Suprapubic skin (tissue), 4 donors: ENCODE measurements at places on chromosomes 1 and 21.

- no peak for DNase-seq
Measured at GRCh38 chr21:40291560-40291959, 424.3 kb downstream of the PCP4 start.

GRCh38 chr1:237737938-237738610 is 152.6 kb downstream of the ZP4 start:
- DNase-seq = no peak

DNA sequence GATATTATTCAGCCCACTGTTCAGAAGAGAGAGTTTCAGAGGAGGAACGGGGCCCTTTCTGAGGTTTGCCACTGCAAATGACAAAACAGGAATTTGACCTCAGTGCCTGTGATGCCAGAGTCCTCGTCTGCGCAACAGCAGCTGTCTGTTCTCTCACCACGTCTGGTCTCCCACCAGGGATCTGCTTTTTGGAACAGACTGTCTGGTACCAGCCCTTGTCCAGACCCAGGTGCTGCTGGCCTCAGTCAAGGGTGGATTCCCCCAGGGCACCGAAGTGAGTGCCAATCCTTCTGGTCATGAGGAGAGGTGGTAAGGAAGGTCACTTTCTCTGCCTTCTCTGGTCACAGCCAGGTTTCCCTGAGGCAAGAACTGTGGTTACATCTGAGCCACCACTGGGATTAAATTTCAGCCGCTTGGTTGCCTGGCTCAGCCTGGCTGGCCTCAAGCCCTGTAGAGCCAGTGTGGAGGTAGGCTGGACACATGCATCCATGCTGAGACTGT is 2.3 kb upstream of the BCAN start:
- DNase-seq = no peak

- DNase-seq = no peak
Measured at GRCh38 chr1:226736001-226736907, 2.8 kb downstream of the ITPKB start.

DNA sequence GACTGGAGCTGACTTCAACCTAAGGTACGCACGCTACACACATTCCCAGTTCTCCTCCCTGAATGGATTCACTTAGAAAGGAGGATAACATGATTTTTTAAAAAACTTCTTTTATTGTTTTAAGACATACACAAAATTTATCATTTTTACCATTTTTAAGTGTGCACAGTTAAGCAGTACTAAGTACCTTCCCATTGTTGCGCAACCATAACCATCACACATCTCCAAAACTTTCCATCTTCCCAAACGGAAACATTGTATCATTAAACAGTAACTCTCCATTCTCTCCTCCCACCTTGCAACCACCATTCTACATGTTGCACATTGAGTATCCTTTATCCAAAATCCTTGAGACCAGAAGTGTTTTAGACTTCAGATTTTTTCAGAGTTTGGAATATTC is 36.2 kb upstream of the SEC16B start:
- DNase-seq = no peak

DNA sequence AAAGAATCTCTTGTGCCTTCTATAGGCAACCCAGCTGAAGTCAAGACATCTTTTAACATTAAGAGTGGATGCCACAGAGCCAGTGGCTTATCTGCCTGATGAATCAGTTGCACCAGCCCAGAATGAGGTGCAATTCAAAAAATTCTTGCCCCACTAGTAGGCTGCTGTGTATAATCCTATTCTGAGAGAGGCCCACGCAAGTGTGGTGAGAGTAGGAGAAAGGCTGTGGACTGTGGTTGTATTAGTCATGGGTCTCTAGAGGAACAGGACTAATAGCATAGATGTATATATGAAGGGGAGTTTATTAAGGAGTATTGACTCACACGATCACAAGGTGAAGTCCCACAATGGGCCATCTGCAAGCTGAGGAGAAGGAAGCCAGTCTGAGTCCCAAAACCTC is 216.4 kb downstream of the LTN1 start:
- DNase-seq = no peak

DNA sequence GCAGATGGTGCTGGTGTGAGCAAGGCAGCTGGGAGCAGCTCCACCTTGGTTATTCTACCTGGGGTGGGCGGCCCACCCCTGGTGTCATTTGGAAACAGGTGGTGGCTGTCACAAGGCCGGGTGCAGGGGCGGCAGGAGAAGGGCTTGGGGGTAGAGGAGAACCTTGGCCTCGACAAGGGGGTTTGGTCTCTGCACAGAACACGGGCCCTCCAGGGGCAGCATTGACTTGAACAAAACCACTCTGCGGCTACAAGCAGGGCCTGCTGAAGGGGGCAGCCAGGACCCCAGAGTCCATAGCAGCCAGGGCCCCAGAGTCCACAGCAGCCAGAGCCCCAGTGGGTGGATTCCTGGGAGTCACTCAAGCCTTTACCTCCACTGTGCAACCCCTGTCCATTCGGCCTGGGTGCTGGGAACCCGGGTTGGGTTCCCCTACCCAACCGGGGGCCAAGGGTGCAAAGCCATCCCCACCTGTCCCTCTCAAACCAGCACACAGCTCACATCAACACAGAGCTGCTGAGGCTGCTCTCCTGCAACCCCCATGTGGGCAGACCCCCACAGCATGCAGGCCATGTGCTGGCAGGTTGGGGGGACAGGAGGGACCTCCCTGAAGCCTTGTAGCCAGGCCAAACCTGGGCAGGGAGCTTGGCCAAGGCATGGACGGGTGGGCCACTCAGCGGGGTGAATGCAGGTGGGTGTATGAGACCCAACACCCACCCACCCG is 7.7 kb downstream of the TRIM11 start:
- peak; percentile 73 for DNase-seq

DNA sequence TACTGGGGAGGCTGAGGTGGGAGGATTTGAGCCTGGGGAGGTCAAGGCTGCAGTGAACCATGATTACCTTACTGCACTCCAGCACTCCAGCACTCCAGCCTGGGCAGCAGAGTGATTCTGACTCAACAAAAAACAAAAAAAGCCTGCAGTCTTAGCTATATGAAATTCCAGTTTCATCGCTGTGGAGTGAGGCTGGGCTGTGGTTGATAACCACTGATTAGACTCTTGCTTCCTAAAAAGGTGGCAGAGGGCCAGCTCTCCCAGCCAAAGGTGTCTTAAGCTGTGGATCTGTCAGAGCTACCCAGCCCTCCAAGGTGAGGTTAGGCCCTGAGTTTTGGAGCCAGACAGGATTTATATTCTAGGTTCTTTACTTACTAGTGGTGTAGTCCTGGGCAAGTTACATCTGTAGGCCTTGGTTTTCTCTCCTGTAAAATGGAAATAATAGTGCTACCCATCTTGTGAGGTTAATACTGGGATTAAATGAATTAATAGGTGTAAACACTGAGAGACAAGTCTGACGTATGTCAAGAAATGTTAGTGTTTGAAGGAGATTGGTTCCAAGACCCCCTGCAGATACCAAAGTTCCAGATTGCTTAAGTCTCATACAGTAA is 35.9 kb downstream of the TMCC2 start:
- DNase-seq = no peak

GRCh38 chr1:45953934-45954847 is 150.8 kb downstream of the MAST2 start:
- DNase-seq = no peak

DNA sequence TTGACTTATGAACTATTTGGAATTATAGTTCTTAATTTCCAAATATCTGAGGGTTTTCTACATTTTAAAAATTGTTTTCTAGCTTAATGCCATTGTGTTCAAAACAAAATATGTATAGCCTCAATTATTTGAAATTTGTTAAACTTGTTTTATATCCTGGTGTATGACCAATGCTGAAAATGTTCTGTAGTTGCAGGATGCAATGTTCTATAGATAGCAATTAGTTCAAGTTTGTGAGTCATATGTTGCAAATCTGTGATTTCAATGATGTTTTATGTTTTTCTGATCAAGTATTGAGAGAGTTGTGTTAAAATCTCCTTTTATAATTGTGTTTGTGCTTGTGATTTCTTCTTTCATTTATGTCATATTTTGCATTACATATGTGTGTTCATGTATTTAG is 517.5 kb downstream of the ADGRL2 start:
- DNase-seq = no peak

- DNase-seq = no peak
Measured at GRCh38 chr1:52955129-52955970, 28.3 kb downstream of the SCP2 start.

DNA sequence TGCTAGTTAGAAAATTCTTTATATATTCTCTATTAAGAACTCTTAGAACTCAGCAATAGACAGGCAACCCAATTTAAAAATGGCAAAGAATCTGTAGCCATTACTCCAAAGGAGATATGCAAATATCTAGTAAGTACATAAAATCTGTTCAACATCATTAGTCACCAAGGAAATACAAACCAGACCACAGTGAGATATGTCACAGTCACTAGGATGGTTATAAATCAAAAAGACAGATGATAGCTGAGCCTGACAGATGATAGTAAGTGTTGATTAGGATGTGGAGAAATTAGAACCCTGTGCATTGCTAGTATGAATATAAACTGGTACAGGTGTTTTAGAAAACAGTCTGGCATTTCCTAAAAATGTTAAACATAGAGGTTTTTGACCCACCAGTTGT is 26.6 kb downstream of the SRSF11 start:
- no peak for DNase-seq

DNA sequence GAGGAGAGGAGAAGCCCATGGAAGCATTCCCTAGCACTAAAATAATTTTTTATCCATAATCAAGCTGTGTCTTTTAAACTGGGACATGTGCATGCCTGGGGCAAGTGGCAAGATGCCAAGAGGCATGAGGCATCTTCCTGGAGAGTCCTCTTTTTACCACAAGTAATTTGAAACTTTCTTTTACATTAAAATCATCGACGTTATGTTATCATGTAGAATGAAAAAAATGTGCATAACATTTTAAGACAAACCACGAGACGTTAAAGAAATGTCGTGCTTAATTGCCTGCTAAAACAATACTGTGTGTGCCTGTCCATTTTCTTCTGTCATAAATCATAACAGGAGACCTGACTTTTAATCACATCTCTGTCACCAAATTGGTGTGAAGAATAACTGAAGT is 1.5 kb downstream of the STYXL2 start:
- DNase-seq = no peak

DNA sequence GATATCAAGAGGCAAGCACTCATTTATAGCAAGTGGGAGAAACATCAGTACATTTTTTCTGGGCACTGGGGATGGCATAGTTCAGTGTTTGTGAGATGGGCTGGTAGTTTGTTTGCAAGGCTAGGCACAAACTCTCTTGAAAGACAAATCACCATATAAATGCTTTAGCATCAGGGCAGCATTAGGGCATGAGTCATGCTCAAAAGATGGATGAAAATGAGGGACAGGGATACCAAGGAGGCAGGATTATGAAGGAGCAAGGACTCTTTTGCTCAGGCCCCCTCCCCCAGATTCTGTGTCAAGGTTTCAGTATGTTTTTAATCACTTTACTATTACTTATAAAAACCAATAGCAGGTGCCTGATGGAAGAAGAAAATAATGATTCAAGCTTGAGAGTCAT is 43.9 kb upstream of the CAMK1G start:
- DNase-seq = no peak

DNA sequence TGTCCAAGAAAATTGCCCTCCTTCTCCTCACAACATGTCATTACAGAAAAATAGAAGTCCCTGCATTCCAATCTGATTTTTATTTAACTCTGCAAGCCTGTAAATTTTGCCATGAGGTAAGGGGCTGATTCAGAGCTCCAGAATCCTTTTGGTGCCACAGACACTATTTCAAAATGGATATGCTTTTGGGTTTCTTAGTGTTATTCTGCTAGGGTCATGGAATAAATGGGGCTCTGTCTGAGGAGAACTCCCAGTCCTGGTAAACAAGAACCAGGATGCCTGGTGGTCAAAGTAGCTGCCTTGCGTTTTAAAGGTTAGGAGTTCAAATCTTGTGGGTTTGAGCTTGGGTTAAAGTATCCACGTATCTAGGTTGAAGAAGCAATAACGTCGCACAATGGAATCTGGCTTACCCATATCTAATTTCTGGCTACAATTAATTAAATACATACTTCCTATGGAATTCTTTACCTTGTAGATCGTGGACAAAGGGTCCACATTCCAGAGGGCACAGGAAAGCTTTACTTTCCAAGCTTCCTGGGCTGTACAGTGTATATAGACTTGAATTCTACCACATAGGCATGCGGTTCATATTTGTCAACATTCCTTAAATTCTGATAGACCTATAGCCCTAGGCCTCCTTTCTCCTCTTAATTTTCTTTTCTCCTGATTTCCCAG is 98.0 kb upstream of the CDC42BPA start:
- DNase-seq = no peak

- DNase-seq = no peak
Measured at GRCh38 chr1:81237473-81238089, 563.2 kb upstream of the ADGRL2 start.

DNA sequence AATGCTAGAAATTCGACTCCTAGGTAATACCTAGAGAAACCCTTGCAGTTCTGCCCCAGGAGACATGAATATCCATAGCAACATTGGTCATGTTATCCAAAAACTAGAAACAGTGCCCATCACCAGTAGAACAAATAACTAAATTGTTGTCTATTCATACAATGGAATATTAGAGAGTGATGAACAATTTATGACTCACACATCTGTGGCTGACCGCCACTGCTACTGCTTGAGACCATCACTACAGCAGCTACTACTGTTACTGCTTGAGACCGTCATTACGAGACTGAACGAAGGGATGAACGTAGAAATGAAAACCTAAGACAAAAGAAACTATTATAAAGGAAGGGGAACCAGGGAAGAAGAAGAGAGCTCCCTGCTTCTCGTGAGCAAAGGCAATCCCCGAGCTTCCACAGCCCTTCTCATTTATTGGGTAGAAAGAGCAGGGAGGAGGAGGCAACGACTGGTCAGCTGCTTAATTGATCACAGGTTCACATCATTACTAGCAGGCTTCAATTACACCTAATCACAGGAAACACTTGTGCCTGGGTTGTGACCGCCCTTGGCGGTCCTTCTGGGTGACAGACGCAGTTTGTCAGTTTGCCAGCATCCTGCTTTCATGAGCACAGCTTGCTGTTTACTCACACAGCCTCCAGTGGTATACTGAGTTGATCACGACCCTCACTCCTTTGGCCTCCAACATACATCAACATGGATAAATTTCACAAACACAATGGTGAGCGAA is 14.1 kb upstream of the PADI4 start:
- no peak for DNase-seq

DNA sequence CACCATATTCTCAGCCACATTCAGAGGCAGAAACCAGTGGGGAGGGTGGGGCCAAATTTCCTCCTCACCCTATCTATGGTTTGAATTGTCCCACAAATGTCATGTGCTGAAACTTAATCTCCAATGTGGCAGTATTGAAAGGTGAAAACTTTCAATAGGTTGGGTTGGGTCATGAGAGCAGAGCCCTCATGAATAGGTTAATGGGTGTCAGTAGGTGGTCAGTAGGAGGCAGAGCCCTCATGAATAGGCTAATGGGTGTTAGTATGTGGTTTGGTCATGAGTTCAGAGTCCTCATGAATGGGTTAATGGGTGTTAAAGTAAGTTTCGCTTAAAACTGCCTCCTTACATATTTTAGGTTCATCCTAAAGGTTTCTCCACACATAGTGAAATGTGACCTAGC is 170.0 kb downstream of the FCRL5 start:
- no peak for DNase-seq

DNA sequence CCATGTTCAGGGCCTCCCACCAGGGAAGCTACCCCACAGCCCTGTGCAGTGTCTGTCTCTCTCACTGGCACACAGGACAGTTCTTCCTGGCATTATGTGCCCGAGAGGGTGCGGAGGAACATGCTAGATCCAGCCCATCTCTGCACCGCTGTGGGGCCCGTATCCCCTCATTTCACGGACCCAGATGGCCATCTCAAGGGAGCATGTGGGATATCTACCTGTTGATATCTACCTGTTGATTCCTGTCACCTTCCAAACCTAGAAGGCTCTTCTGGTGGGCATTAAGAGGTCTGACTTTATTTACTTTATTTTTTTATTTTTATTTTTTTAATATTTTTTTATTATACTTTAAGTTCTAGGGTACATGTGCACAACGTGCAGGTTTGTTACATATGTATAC is 11.7 kb downstream of the PIK3CD start:
- no peak for DNase-seq
